DMS53 (cell line): ENCODE measurements at places on chromosomes 12 and 14.

- DNase-seq, result no peak
Measured at GRCh38 chr14:98826618-98827017, 445.4 kb downstream of the BCL11B start.

- no peak for DNase-seq
Measured at GRCh38 chr12:32039347-32039746, 67.3 kb upstream of the BICD1 start.

GRCh38 chr12:18807714-18808113 is 69.8 kb downstream of the CAPZA3 start:
- no peak for DNase-seq

DNA sequence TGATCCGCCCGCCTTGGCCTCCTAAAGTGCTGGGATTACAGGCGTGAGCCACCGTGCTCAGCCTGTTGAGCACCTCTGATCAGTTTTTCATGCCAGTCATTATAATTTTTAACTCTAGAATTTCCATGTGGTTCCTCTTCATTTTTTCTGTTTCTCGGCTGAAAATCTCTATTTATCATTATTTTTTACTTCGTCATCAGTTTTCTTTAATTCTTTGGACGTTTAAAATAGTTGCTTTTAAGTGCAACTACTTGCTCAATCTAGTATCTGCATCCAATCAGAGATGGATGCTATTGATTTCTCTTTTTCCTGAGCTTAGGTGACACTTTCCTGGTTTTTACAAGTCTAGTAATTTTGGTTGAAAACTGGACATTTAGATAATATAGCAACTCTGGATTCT is 16.8 kb downstream of the MAPKAPK5 start:
- DNase-seq, result no peak

DNA sequence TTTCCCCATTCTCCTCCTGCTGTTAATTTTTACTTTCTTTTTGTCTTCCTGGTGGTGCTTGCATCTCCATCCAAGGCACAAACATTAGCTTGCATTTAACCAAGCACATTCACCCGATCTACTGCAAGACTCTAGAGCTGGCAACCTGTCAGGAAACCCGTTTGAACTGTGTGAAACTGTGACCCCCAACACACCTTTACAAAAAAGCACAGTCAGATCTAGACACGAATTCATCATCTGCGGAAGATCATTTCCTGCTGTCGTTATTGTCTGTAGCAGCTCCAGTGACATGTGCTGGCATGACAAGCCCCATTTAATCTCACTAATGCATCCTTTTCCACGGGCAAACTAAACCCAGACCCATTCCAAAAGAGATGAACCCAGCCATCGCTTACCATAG is 340.5 kb downstream of the VRK1 start:
- DNase-seq, result no peak

DNA sequence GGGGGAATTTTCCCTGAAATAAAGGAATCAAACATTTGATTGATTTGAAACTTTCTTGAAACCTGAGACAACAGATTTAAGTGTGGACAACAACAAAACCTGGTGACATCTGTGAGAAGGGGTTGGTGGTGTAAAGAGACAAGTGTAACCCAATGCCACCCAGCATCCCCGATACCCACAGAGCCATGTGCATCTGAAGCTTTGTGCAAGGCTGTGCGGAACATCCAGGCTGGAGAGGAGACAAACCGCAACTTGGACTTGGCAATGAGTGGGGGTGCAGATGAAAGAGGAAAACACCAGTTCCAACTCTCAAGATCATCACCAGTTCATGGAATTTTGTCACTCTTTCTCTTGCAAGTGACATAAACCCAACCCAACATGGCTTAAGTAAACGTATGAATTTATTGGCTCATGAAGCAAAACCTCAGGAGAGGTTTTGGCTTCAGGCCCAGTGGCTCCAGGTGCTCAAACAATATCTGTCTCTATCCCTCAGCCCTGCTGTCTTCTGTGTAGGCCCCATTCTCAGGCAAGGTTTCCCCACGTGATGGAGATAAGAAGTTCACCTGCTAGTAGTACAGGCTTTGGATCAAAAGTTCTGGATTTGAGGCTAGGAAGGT is 55.2 kb upstream of the NTF3 start:
- peak; percentile 100 for DNase-seq

- DNase-seq, result no peak
Measured at GRCh38 chr14:91363776-91364523, 53.7 kb downstream of the CCDC88C start.

- DNase-seq, result no peak
Measured at GRCh38 chr12:125201090-125201489, 135.9 kb downstream of the AACS start.

GRCh38 chr14:95395098-95395737 is 75.5 kb upstream of the CLMN start:
- DNase-seq, result no peak

GRCh38 chr12:13918897-13919296 is 62.5 kb downstream of the GRIN2B start:
- DNase-seq, result no peak

DNA sequence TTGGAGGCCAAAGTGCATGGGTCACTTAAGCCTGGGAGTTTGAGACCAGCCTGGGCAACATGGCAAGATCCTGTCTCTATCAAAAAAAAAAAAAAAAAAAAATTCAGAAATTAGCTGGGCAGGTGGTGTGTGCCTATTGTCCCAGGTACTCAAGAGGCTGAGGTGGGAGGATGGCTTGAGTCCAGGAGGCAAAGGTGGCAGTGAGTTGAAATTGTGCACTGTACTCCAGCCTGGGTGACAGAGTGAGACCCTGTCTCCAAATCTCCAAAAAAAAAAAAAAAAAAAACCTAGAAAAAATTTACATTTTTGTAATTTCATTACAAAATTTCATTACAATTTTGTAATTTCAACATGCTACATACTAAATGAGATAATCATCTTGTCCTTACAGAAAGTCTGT is 42.7 kb downstream of the SYNE2 start:
- DNase-seq, result peak; percentile 61

DNA sequence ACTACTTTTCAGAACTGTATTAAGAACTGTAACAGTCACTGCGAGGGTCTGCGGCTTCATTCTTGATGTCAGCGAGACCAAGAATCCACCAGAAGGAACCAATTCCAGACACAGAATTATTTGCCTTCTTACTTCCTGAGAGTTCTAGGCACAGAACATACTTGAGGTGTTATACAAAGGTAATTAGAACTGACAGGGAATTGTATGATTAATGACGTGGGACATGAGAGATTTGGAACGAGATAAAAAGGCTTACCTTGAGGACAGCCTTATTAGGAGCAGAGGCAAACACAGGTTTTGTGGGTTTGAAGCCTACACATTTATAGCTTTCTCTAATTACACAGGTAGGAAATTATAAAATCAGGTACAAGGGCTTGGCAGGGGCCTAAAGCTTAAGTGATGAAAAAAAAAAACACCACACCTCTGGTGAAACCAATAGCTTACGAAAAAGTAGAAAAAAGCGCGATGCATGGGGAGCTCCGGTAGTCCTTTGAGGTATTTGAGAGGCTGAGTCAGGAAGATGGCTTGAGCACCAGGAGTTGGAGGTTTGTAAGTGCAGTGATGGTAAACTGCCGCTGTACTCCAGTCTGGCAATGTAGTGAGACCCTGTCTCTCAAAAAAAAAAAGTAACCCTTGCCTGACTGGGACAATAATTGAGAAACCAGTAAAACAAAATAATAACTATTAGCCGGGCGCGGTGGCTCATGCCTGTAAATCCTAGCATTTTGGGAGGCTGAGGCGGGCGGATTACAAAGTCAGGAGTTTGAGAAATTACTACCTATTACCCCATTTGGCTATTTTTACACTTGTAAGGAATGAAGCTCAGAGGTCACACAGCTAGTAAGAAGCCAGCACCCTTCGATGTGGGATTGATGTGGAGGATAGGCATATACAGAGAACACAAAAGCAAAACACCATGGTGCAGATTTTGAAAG is 795 bp upstream of the ACOT2 start:
- peak; percentile 8 for DNase-seq

DNA sequence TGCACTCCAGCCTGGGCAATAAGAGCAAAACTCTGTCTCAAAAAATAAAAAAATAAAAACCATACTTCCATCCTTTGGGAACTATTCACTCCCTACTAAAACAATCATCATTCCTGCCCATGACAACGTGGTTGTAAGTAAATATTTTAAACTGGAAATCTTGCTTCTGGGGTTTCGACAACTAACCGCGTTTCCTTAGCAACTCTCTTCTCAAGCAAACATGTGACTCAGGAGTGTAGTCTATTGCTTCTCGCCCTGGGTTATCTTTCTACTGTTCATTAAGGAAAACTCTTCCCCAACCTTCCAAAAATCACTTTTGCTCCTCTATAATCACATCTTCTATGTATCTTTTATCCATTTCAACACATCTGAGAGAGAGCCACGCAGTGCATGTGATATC is 21.8 kb downstream of the APPL2 start:
- DNase-seq, result no peak

DNA sequence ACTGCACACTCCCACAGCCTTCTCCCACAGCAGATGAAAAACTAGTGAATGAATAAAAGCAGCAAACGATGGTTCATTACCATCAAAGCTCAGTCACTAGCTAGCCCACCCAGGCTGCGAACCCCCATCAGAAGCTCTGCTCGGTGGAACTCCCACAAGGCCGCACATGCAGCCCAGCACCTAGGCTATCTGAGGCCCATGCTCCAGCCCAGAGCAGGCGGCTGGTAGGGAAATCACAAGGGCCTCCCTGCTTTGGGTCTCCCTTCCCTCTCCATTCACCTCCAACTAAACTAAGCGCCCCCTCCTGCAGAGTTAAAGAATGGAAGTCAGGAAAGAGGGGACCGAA is 69.0 kb downstream of the ITPK1 start:
- DNase-seq, result no peak

DNA sequence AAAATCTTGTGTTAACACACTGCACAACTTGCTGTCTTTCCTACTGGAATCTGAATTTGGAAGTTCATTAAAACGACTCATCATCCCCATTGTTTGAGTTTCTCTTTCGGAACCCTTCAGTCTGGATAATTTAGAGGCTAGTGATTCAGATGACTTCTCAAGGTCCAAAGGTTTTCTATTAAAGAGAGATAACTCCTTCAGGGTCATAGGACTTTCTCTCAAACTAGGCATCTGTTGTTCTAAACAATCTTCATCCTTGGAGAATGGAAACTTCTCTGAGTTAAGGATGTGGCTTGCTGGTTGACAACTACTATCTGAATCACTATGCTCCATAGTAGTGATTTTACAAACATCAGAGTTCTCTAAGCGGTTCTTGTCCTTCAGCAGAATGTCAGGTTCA is 4.4 kb downstream of the MLH3 start:
- no peak for DNase-seq

DNA sequence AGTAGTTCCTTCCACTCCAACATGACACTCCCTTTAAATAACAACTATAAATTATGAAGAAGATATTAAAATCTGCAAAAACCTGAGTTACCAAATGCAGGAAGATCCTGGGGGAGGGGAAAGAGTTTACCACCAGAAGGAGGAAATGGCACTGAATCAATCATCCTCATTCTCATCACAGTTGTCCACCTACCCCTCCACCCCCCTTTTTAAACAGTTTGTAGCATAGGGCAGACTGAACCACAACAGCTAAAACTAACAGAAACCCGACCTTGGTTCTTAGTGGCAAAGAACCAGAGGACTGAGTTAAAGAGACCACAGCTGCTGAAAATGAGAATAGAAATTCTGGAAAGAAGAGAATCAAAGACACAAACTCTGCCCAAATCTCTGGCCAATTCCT is 189.5 kb downstream of the MED13L start:
- DNase-seq, result no peak

- no peak for DNase-seq
Measured at GRCh38 chr12:76947304-76947703, 68.5 kb upstream of the CSRP2 start.

GRCh38 chr12:126912111-126912510 is 1354.9 kb upstream of the TMEM132C start:
- no peak for DNase-seq

DNA sequence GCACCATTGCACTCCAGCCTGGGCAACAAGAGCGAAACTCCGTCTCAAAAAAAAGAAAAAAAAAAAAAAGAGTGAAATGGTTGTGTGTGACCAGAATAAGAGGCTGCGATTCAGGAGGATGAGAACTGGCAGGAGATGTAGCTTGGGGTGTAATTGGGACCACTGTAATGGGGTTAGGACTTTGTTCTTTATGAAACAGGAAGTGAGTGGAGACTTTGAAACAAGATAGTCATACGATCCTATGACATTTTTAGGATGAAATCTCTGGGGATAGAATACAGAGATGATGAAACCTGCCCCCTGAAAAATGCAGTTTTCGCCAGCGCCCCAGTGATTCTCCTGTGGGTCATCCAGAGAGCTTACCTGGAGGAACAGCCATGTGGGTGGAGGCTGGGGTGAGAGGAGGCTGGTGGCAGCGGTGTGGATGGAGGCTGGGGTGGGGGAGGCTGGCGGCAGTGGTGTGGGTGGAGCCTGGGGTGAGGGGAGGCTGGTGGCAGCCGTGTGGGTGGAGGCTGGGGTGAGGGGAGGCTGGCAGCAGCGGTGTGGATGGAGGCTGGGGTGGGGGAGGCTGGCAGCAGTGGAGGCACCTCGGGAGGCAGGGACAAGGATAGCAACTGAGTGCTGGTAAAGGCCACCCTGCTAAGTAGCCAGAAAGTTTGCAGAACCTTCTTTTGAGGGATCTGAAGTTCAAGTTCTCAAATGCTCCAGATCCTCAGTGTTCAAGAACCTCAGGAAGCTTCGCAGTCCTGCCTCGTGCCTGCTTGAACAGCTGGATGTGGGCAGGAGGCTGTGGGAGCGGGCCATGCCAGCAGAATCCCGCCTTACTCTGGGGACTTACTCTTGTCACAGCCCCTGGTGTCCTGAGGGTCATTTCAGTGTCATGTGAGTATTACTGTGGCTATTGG is 20.2 kb downstream of the FBXL14 start:
- peak; percentile 56 for DNase-seq

- no peak for DNase-seq
Measured at GRCh38 chr14:67018720-67019119, 170.5 kb upstream of the GARIN2 start.

- no peak for DNase-seq
Measured at GRCh38 chr12:124727264-124727800, 136.3 kb downstream of the SCARB1 start.

DNA sequence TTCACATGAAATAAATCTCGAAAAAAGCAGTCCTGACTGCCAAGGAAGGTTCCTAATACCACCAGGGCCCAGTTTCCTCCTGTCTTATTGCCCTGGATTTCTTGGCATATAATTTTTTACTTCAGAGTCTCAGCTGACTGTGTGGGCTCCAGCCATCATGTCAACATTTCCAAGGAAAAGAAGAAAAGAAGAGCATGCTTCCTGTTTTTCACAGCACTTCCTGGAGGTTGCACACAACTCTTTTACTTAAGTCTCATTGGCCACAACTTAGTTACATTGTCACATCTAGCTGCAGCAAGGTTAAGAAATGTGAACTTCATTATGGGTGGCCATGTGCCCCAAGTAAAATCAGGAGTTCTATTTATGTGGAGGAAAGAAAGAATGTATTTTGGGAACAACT is 24.3 kb downstream of the DACT1 start:
- peak; percentile 7 for DNase-seq

GRCh38 chr14:38505221-38505972 is 249.5 kb upstream of the CLEC14A start:
- DNase-seq, result no peak
